ENCODE measurements at places on chromosomes 7 and 10.

- DNase-seq: no peak
These were observed at the start of gene MNX1 for GRCh38 chr7:157010588-157011332. Gene MNX1 (minus strand): TSS chr7:157010663. CDS start chr7:157010350, 313 bp downstream.

GRCh38 chr7:20132585-20132984 is 84.6 kb downstream of the MACC1 start:
- no peak for DNase-seq

GRCh38 chr10:96512524-96513304 is 1.0 kb downstream of the TLL2 start:
- peak; percentile 19 for DNase-seq

DNA sequence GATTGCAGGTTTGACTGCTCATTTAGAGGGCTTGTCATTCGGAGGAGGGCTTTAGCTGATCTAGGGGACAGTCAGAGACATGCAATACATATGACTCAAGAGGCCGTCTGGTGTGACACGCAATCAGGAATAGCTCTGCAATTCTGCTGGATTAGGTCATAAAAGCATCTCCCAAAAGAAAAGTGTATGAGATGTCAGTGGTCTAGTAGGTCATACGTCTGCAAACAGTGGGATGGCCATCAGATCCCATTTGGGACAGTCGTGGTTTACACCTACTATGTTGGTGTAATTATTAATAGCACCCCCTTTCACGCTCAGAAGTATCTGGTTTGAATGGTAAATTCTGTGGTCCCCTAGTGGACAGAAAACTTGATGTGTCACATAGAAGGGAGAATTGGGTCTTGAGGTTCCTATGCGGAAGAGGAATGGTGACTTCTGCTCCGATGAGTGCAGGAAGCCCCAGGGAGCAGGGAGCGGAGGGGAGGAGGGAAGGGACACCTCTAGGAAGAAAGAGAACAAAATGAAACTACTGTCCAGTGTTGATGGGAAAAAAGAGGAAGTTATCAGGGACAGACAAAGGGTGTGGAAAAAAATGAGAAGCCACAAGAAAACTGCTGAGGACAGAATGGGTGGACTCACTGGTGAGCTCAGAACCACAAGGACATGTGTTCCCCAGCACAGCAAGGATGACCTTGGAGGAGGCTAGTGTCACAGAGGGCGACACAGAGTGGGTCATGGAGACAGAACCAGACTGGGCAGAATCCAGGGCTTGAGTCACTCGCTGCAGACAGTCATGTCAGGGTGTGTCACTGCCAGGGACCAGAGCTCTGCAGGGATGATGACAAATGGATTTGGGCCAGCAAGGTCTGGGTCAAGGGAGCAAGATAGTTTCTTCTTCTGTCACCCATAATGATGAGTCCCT is 59.9 kb downstream of the MAP3K8 start:
- peak; percentile 55 for DNase-seq

DNA sequence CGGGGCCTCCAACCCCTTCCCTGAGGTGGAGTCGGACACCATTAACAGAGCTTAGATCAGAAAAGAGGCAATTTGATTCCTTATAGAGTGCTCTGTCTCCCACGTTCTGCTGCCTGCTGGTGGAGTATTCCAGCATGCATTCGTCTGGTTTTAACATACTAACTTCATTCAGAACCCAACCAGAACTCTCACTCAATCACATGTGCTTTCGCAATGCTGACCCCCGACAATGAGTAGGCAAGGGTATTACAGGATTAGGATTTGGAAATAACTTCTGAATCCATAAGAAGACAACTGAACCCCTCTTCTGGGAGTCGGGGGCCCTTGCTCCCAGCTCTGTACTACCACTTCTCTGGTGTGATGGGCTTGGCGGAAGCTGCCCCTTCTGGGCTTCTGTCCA is 55.7 kb upstream of the HABP2 start:
- no peak for DNase-seq

DNA sequence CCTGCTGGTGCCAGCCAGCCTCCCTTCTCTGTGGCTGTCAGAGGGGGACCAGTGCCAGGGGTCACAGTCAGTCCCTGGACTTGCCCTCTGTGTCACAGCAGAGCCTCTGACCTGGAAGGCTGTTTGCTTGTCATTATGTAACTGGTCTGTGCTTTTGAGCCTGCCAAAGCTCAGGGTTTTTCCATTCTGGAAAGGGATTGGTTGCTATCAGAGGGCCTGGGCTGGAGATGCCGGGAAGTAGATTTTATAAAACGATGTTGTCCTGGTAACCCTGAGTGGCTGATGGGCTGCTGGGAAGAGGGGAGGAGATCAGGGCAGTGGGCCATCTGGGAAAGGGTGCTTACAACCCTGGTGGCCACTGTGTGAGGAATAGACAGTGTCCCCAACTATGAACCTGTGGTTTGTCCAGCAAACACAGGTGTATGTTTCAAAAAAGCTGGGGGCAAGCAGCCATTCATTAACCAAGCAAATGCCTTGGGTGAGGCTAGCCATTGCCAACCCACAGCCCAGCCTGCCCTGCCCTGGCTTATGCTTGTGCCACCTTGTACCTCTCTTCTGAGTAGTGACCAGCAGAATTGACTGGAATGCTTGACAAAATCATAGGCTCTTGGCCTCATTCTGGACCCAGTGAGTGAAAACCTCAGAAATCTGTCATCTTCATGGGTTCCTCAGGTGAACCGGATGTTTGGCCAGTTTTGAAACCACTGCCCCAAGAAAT is 21.6 kb downstream of the SFTPD start:
- peak; percentile 73 for DNase-seq

- no peak for DNase-seq
These were observed 13.2 kb downstream of the UBE2D1 start for GRCh38 chr10:58347967-58348366.

- DNase-seq: no peak
These were observed 10.9 kb upstream of the DMBT1 start for GRCh38 chr10:122549636-122550035.

GRCh38 chr7:116626886-116627285 is 45.1 kb upstream of the MET start:
- no peak for DNase-seq

DNA sequence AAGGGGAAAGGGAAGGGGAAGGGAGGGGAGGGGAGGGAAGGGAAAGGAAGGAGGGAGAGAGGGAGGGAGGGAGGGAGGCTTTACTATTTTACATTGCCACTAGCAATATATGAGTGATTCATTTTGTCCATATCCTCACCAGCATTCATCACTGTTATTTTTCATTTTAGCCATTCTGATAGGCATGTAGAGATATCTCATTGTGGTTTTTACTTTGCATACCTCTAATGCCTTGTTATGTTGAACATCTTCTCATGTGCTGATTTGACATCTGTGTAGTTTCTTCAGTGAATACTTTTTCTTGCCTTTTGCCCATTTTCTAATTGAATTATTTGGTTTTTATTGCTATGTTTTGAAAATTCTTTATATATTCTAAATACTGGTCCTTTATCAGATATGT is 52.7 kb downstream of the GCC1 start:
- no peak for DNase-seq

- DNase-seq: no peak
These were observed 37.7 kb upstream of the SMARCD3 start for GRCh38 chr7:151286148-151286547.

GRCh38 chr7:158080899-158081445 is 506.7 kb downstream of the PTPRN2 start:
- no peak for DNase-seq

DNA sequence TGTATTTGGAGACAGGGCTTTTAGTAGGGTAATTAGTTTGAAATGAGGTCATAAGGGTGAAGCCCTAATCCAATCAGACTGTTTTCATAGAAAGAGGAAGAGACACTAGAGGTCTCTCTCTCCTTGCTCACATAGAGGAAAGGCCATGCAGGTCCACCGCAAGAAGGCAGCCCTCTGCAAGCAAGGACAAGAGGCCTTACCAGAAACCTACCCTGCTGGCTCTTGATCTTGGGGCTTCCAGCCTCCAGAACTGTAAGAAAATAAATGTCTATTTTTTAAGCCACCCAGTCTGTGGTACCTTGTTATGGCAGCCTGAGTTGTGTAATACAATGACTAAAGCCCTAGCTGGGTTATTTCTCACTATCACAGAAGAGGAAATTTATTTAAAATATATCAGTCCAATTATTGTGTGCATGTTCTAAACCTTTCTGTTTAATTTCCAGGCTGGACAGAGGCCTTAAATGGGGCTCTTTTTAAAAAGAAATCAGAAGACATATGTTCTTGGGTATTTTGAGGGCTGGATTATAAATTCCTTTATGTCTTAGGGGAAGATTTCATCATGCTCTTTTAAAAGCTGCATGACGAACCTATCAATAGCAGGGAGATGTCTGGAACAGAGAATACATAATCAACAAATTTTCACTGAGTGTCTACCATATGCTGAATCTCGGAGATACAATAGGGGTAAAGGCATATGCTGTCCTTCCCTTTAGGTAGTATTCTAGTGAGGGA is 12.9 kb upstream of the TMEM26 start:
- DNase-seq: no peak

GRCh38 chr7:48035301-48035966 is at the start of gene C7orf57:
Gene C7orf57 (plus strand): TSS chr7:48035543. CDS start chr7:48036309, 766 bp downstream.
- peak; percentile 92 for DNase-seq

- DNase-seq: peak; percentile 65
These were observed 11.0 kb downstream of the RASGEF1A start for GRCh38 chr10:43255634-43256431.

DNA sequence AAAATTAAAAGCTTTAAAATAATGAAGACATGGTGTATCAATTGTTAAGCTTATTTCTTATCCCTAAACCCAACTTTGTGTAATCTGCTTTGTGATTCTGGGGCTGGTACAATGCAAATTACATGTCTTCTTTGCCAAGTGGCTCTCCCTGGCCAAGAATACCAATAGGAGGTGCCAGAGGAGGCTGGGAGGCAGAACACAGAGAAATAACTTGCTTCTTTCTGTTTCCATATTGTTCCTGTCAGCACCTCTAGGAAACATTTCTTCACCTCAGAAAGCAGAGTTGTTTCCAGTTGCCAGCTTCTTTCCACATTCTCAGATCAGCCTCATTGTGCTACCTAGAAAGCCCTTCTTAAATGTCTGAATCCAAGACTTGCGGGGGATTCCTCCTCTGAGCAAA is 174.4 kb downstream of the MDFIC start:
- peak; percentile 25 for DNase-seq

GRCh38 chr10:24793648-24794379 is 70.1 kb upstream of the ARHGAP21 start:
- DNase-seq: peak; percentile 72

GRCh38 chr7:23445326-23445725 is 25.0 kb downstream of the IGF2BP3 start:
- no peak for DNase-seq

GRCh38 chr7:128889121-128889520 is 21.4 kb downstream of the KCP start:
- DNase-seq: no peak

- DNase-seq: no peak
These were observed 244.6 kb downstream of the SORCS1 start for GRCh38 chr10:106919871-106920282.

GRCh38 chr7:34298492-34299013 is 359.5 kb upstream of the NPSR1 start:
- no peak for DNase-seq

DNA sequence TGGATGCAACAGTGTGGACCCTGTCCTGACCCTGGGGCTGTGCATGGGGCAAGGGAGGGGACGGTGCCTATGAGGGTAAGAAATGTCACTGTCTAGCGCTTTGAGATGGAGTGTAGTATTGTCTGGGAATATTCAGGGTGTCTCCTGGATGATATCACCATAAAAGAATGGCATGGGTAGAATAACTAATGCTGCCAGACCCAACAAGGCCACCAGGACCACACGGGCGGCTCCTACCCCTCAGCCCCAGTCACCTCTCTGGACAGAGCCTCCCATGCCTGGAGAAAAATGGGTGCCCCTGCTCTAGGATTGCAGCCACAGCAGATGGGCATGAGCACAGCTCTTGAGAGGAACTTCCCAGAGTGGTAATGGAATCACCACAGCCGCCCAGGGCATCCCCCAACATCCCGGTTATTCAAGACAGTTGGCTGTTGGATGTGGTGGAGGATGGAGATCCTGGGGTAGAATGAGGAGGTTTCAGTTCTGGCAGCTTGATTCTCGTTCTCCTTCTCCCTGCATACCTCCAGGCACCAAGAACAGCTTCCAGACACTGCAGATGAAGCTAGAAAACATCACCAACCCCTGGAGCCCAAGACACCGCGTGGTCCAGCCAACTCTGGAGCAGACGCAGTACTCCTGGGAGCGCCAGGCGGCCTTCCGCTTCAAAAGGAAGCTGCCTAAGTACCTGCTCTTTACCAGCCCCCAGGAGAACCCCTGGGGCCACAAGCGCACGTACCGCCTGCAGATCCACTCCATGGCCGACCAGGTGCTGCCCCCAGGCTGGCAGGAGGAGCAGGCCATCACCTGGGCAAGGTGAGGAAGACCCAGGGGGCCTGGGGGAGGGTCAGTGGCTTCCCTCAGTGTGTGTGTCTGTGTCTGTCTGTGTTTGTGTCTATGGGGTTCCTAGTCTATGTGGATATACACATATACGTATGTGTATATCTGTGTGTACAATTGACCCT is 6.2 kb downstream of the AOC1 start:
- DNase-seq: no peak

GRCh38 chr10:46309511-46310142 is 22.8 kb downstream of the ANTXRL start:
- DNase-seq: no peak

DNA sequence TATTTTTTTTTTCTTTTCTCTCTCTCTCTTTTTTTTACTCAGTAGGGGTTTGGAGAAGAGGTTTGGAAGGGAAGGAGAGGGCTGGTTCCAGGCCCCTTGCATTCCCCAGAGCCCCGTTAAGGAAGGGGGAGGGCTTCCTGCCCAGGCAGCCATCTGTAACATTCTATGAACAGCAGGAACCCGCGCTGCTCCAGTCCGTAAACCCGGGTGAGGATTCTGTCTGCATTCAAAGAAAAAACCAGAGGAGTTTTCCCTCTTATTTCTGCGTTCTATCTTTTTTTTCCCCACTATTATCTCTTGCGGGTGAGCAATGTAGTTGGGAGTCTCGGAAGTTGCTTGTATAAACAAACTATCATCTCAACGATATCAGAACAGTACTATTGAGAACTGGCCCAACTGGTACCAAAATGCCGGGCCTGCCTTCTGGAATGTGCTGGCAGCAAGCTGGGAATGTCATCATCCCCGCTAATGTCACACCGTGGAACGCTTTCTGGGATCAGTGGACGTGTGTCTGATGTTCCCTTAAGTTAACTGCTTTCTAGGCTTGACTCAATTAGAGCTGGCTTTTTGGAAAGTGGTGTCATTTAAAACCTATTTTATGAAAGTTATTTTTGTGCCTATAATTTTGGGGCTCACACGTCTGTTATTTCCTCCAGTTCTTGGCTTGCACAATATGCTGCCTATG is 153.1 kb upstream of the MEOX2 start:
- DNase-seq: peak; percentile 11

- no peak for DNase-seq
These were observed 295.6 kb downstream of the CCDC3 start for GRCh38 chr10:12705943-12706342.

All from Ammon's horn (tissue), 1 donor.